Stimulated activated CD4-positive, alpha-beta T cell treated with anti-CD3 and anti-CD28 coated beads, Interleukin-1b, Interleukin-23, amount 100 ng/mL, for 1 hour (primary cell): ENCODE measurements at places on chromosomes 11 and 22.

- DNase-seq = no peak
Measured at GRCh38 chr11:47856186-47856585, 8.0 kb upstream of the NUP160 start.

DNA sequence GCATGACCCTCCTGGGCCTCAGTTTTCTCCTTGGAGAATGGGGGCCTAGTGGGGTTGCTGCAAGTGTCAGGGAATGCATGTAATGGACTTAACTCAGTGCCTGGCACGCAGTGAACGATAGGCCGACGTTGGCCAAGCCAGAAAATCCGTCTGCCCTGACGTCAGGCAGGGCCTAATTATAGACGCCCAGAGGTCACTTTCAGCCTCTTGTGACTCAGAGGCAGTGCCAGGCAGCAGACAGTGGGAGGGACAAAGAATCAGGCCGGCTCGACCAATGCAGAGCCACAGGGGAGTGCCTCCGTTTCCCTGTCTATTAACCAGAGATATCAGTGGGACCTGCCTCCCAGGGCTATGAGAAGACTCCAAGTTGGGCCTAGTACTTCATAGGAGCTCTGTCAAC lies 115.0 kb downstream of the MN1 start:
- no peak for DNase-seq

DNA sequence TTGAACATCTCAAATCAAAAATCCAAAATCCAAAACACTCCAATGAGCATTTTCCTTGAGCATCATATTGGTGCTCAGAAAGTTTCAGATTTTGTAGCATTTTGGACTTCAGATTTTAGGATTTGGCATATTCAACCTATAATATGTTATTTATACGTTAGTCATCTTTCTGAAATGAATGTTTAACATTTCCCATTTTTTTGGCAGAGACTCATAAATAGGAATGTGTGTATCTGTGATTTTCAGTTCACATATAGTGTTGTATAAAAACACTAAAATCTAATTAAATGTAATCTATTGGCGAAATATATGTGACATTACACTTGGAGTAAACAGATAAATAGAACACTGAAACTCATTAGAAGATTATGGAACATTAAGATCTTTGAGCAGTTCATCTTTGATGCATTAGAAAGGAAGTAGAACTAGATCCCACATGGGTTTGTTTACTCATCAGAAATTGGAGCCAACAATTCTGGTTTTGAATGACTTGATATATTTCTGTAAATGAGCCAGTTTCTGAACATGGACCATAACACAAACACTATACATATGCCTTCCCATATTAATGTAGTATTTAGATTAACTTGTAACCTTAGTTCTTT lies 153.1 kb downstream of the UVRAG start:
- no peak for DNase-seq

DNA sequence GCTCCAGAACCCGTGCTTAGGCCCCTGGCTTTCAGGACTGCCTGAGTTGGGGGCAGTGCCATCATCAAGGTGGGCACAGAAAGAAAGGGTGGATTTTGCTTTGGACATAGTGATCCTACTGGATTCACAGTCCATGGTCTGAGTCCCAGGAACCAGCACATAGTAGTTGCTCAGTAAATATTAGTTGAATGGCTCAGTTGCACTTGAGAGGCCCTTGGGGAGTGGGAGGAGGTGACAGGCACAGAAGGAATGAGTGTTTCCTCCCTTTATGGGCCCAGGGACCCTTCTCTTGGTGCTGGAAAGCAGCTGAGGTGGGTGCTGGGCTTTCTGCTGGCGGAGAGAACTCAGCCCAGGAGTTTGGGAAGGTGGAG lies 16.6 kb downstream of the ARHGEF17 start:
- DNase-seq = no peak

DNA sequence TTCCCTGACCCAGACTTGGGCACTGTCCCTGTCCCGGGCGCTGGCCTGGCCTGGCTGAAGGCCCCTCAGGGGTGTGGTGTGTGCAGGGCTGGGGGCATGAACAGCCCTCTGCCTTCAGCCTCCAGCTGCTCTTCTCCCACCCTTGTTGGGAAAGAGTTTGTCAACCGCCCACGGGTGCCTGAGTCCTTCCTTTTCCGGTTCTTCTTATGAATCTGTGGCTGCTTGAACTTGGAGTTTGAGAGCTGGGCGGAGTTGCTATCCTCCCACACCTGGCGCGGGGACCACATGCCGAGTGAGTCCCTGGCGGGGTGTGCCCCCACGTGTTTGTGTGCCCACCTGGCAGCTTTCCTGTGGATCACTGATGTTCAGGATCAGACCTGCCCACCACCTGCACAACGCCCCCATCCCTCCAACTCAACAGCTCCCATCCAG lies 13.4 kb downstream of the NFAM1 start:
- DNase-seq = no peak

DNA sequence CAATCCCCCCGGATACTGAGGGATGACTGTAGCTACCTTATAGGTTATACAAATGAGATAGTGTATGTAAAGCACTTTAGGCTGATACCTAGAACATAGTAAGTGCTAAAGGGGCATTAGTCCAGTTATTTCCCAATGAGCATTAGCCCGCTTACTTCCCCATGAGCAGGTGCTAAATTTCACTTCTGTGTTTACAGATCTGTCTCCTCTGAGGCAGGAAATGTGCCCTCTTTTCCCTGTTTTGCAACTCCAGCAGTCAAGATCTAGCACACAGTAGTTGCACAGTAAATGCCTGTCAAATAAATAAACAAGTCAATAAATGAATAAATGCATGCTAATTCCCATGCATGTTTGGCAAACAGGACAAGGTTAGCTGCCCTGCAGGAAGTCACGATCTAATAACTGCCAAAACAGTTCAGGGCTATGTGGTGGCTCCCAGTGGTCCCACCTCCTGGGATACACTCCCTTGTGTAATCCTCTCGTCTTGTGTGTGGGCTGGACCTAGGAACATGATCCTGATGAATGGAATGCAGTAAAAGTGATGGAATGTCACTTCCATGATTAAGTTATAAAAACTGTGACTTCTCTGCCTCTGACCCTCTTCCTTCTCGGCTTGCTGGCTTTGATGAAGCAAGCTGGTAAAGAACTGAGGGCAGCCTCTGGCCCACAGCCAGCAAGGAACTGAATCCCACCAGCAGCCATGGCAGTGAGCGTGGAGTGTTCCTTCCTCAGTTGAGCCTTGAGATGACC lies 459.0 kb downstream of the SOX6 start:
- DNase-seq = no peak

DNA sequence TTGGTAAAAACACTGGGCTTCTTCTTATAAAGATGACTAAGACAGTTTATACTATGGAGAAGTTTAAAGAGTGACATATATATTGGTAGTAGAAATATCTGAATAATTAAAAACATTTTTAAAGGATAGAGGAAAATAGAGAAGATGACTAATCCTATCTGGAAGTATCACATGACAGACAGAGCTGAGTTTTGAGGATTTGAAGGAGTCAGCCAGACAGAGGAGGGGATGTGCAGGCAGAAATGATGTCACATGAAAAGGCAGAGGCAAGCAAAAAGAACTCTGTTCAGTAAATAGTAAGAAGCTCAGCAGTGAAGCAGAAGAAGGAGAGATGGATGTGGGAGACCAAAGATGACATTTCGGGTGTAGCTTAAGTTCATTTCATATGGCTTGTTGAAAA lies 1.6 kb downstream of the OR10A2 start:
- DNase-seq = no peak

GRCh38 chr11:63931045-63931444 lies 7.8 kb upstream of the NAA40 start:
- DNase-seq = no peak

- no peak for DNase-seq
Measured at GRCh38 chr22:21862386-21863245, 4.8 kb downstream of the MAPK1 start.

- DNase-seq = no peak
Measured at GRCh38 chr11:62130283-62131169, 6.7 kb downstream of the INCENP start.

DNA sequence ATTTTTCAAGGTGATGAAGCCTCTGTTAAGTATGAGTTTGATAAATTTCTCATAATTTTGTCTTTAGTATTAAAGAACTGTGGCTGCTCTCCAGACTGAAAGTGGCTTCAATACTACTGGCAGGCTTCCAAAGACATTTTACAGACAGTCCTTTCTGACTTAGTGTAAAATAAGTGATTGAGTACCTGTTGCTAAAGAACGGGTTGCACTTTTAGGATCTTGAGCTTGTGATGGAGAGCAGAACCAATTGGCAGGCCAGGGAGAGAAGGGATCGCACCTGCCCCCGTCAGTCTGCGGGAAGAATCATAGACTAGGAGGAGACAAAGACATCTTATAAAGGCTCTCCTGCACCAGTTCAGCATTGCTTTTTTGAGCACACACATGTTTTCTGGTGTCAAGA lies 4.4 kb downstream of the NCAM1 start:
- DNase-seq = no peak

DNA sequence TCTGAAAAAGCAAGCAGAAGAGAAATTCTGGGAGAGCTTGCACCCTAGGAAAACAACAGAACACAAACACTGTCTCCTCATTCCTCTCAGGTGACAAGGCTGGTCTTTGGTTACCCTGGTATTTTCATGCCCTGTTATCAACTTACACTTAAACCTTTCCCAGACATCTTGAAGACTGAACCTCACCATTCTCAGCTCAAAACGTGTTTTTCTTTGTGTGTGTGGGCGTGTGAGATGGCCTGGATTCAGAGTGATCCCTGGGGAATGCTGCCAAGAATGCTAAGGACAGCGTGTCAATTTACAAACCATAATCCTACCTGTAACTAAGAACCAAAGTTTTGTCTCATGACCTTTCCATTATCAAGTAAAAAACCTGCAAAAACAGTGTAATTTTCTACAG lies 33.3 kb downstream of the ELF5 start:
- no peak for DNase-seq

GRCh38 chr11:62427630-62428233 lies 8.9 kb downstream of the SCGB1A1 start:
- DNase-seq = no peak

GRCh38 chr11:27233654-27234042 lies 129.4 kb downstream of the CCDC34 start:
- DNase-seq = no peak

DNA sequence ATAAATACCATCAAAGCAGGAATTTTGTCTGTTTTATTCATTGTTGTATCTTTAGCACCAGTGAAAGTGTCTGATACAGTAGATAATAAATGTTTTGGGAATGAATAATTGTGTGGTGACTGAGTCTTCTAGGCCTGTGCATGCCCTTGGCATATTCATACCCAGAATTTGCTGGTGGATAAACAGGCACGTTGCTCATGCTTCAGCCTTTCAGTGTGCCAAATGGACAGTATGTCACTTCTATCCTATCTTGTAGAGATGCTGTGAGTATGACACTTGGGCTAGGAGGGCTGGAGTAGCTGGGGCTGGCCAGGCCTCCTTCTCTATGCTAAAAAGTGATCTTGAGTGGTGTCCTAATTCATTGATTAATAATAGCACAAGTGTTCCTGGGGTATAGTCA lies 287.3 kb upstream of the DDI1 start:
- DNase-seq = no peak

GRCh38 chr11:106961518-106961917 lies 56.8 kb downstream of the GUCY1A2 start:
- no peak for DNase-seq
